ENCODE measurements at places on chromosomes 13 and 19.

GRCh38 chr13:102190930-102191329, 210.9 kb downstream of the FGF14 start:
- DNase-seq, result no peak

DNA sequence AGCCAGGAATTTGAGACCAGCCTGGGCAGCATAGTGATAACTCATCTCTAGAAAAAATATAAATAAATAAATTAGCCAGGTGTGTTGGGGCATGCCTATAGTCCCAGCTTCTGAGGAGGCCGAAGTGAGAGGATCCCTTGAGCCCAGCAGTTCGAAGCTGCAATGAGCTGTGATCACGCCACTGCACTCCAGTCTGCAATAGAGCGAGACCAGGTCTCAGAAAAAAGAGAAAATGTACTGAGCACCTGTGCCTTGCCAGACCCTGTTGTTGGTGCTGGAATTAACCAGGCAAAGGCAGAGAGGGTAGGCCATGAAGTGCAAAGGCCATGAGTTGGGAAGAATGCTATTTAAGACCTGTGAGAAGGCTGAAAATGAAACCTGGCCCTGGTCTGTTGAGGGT, 2.7 kb downstream of the CYTH2 start:
- no peak for DNase-seq

GRCh38 chr19:50565984-50566903, 2.0 kb downstream of the LRRC4B start:
- DNase-seq, result no peak

DNA sequence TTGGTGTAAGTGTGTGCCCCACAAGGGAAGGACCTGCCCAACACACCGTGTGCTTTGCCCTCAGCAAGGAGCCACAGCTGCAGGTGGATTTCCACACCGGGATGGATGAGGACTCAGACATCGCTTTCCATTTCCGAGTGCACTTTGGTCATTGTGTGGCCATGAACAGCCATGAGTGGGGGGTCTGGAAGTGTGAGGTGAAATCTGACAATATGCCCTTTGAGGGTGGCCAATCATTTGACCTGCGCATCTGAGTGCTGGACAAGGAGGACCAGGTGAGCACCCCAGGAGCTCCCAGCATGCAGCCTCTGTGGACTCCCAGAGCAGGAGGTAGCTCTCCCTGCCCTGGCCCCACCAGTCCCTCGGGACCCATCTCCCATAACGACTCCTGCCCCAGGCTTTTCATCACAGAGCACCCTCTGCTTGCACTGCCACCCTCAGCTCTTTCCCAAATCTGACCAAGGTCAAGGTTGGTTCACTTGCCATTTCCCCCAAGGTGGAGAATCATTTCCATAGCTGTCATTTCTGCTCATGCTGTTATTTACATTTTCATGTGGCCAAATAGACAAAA, 13.2 kb upstream of the EID2 start:
- no peak for DNase-seq

DNA sequence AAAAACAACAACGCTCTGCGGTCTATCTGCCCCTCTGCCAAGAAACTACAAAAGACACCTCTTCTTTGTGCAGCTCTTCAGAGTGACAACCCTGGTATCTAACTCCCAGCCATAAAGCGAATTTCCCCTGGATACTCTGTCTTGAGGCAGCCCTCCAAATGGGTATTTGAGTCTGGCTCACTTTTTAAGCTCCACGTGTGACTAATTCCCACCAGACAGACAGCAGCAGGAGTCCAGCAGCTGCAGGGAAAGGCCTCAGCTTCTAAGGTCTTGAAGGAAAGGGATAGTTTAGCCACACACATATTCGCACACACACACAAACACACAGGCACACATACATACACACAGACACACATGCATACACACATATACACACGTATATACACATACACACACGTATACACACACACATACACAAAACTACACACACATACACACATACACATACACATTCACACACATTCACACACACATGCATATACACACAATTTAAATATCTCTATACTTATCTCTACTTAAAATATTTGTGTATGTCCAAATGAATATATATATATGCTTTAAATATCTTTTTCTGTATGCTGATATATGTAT, 188.8 kb downstream of the TSHZ3 start:
- DNase-seq, result no peak

DNA sequence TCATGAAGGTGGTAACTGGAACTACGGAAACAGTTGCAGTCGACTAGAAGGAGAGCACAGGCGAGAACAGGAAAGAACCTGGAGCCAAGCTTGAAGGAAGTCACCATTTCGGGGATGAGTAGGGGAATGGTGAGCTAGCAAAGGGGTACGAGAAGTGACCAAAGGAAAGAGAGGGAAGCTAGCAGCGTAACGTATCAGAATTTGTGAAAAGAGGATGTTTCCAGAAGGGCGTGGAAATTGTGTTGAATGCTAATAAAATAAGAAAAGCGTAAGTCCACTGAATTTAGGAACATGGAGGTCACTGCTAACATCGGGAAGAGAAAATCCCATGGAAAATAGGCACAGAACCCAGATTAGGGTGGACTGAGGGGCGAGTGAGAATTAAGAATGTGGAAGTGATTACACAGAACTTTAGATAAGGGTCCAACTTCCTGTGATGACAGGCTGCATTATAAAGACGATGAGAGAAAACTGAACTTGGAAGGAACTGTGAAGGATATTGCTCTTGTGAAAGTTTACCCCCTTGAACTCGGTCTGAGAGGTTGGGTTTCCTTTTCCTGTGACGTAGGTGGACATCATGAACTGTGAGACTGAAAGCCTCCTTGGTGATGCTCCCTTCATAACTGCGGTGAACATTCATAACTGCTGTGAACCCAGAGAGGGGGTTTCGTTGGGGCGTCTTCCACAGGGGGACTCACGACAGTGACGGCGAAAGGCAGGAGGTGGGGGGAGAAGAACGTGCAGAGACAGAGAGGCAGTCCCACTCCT, 2.0 kb upstream of the FFAR2 start:
- DNase-seq, result no peak

GRCh38 chr13:44237276-44237767, 136.3 kb upstream of the SERP2 start:
- peak; percentile 84 for DNase-seq

DNA sequence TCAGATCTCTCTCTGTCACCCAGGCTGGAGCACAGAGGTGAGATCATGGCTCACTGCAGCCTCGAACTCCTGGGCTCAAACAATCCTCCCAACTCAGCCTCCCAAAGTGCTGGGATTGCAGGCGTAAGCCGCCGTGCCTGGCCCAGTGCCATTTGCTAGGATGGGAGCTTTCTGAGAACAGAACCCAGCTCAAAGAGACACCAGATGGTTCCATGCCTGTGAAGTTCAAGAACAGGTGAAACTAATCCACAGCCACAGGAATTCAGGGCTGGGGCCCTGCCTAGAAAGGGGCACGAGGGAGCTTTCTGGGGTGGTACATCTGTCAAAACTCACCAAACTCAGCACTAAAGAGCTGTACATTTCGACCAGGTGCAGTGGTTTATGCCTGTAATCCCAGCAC, 4.2 kb downstream of the SLC7A9 start:
- no peak for DNase-seq

DNA sequence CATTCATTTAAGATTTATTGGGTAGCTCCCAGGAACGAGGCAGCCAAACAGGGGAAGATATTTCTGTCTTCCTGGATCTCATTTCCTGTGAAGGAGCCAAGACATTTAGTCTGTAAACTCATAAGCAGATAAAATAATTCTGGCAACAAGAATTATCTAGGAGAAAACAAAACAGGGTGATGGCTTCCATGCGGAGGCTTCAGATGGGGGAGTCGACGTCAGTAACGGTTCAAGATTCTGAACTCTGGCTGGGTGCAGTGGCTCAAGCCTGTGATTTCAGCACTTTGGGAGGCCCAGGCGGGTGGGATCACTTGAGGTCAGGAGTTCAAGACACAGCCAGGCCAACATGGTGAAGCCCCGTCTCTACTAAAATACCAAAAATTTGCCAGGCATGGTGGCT, 1.3 kb downstream of the GNA15 start:
- no peak for DNase-seq

DNA sequence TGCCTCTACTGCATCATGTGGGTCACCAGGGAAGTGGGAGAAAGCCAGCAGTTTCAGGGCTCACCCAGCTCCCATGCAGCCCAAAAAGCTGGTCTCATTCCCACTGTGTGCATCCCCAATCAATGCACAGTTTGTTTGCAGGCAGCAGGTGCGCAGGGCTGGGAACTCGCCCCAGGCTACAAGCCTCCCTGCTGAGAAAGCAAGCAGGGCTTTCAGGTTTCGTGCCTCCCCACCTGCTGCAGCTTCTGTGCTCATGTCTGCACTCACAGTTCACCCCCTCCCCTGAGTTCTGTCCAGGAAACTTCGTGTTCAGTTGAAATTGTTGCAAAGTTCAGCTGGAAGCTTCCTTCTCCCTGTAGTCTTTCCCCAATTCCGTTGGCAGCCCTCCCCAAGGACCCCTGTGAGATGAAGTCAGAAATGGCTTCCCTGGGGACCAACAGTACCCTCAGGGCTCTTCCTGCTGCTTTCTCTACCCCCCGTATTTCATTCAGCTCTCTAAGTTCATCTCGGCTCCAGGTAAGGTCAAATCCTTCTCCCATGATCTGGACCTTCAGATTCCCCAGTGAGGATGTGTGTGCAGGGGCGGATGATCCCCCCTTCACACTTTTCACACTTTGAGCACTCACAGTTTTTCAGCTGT, 10.3 kb upstream of the KLK3 start:
- no peak for DNase-seq

Measured in EL (cell line).